ENCODE measurements at places on chromosomes 12 and 14.

GRCh38 chr12:51959211-51959610 lies 7.7 kb downstream of the ACVR1B start:
- no peak for DNase-seq

DNA sequence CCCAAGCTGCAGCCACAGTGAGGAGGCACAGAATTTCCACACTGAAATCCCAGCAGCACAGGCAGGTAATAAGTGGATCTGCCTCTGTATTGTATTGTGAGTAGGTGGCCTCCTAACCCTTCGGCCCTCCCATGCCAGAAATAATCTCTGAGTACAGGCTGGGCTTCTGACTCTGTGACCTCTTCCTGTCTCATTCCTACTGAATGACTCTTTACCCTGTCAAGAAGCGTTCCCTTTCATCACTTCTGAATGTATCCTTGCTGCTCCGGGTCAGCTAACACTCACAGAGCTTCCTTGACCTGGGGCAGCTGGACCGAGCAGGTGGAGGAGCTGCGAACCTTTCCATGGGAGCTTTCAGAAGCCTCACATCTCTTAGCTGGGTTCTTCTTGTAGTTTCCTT lies 119.6 kb downstream of the SLC8A3 start:
- DNase-seq = no peak

DNA sequence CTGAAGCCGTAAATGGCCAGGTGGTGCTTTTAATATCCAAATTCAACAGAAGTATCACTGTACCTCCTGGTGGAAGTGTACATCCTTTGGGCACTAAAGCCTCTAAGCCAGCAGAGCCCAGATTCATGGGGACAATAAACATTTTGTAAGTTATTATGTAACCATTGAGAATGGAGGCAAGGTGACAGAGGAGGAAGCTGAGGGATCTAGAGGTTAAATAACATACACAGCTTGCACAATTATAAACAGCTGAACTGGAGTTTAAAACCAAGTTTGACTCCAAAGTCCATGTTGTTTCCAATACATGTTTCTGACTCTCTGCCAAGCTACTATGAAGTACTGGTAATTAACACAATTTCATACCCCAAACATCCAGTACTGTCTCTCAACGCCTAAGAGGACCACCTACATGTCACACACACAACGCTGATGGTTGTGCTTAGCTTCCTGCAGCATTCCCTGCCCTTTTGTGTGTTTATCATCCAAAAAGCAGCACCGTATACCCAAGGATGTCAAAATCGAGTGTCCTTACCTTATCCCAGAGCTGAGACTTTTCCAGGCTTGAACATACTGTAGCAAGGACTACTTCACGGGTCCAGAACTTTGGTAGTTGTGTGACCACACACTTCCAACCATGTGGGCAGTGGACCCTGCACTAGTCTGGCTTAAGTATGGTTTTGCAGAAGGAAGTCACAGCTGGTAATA lies 41.3 kb downstream of the EGLN3 start:
- DNase-seq = no peak

- DNase-seq = no peak
Observed at GRCh38 chr12:68303850-68304249, 28.3 kb downstream of the MDM1 start.

DNA sequence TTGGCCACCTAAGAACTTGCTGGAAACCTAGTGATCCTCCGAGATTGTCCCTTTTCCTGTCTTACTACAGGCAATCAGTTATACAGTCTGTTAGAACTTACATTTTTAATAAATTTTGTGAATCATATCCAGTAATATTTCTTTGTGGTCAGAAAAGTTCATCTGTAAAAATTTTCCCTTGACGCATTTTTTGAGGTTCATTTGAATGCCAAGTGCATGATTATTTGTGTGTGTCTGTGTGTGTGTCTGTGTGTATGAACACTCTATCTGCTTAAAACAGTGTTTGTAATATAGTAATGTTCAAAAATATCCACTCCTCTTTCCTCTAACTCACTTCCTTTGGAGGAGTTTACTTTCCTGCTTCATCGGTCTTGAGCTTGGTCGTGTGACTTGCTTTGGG lies 468.7 kb upstream of the FLRT2 start:
- no peak for DNase-seq

DNA sequence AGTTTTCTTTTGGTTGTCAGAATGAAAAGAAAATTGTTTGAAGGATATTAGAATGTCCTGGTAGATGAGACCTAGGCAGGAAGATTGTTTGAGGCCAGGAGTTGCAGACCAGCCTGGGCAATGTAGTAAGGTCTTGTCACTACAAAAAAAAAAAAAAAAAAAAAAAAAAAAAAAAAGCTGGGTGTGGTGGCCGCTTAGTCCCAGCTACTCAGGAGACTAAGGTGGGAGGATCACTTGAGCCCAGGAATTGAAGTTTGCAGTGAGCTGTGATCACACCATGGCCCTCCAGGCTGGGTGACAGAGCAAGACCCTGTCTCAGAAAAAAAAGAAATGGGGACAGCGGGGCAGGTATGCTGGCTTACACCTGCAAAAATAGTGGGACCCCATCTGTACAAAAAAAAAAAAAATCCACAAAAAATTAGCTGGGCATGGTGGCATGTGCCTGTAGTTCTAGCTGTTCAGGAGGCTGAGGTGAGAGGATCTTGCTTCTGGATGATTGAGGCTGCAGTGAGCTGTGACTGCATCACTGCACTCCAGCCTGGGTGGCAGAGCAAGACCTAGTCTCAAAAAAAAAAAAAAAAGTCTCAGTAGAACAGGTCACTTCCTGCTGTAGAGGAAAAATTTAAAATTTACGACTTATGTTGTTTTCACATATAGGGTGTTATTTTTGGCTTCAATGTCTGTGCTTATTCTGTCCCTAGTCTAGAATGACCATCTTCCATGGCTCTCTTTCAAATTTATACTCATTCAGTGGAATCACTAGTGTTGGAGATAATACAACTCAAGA lies 70.7 kb downstream of the PPHLN1 start:
- no peak for DNase-seq

- DNase-seq = no peak
Observed at GRCh38 chr14:73125169-73125588, 11.1 kb upstream of the PSEN1 start.

GRCh38 chr14:99274346-99275221 lies 2.6 kb upstream of the BCL11B start:
- DNase-seq = peak; percentile 11

DNA sequence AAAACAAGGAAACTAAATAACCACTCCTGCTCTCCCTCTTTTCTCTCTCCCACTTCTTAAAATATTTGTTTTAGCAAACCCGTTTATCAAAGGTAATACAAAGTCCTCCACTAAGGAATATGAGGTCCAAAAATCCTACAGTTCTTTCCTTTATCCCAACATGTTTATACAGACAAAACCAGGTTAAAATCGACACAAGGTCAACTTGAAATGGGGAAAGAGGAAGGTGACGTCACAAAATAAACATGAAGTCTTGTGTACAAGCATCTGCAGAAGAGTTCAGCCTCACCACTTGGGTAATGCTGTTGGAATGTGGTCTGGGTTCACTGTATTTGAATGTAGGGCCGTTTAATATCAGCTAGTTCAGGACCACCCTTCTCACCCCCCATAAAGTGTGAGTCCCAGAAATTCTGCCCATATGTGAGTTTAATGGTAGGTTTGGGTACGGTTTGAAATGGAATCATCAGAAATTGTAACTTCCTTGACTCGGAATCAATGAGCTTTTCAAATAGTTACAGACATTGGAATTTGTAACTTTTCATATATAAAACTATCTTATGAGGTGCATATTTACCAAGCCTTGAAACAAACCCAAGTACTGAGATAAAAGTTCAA lies 120.0 kb upstream of the SLC38A2 start:
- DNase-seq = peak; percentile 59

- DNase-seq = no peak
Observed at GRCh38 chr14:68476212-68477109, 316.4 kb downstream of the ZFP36L1 start.

- DNase-seq = no peak
Observed at GRCh38 chr12:113598815-113599406, 127.2 kb upstream of the LHX5 start.

GRCh38 chr12:105555556-105556295 lies 225.2 kb downstream of the C12orf75 start:
- no peak for DNase-seq

GRCh38 chr12:128137140-128137539 lies 129.8 kb upstream of the TMEM132C start:
- no peak for DNase-seq

- DNase-seq = peak; percentile 30
Observed at GRCh38 chr14:49586673-49587460, 687 bp upstream of the RPS29 start.

- no peak for DNase-seq
Observed at GRCh38 chr12:77878901-77879300, 48.2 kb downstream of the NAV3 start.

DNA sequence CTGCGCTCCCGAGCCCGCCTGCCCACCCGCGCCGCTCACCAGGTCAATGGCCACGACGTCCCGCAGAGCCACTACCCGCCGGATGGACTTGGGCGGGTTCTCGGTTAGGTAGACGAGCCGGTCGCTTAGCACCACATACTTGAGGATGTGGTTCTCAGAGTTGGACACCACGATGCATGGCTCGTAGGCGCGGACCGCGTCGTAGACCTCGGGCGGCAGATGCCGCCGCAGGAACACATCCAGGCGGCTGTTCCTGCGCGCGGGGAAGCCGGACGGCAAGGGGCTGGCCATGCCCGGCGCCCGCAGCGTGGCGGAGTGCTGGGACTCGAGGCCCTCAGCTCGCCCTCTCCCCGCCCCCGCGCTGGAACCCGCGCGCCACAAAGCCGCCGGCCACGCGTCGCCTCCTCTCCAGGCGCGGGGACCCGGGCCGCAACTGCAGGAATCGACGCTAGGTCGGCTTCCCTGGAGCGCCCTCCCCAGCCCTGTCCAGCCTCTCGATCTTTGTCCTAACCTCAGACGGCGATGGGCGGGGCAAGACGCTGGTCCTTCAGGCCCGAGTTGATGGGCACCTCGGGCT lies at the start of gene C12orf56:
C12orf56 (minus strand) TSS at position 484 of the 577 bp plus-strand sequence; CDS start at position 291, 193 bp downstream.
- no peak for DNase-seq

GRCh38 chr12:27342536-27342935 lies 9.9 kb downstream of the BMAL2 start:
- no peak for DNase-seq

DNA sequence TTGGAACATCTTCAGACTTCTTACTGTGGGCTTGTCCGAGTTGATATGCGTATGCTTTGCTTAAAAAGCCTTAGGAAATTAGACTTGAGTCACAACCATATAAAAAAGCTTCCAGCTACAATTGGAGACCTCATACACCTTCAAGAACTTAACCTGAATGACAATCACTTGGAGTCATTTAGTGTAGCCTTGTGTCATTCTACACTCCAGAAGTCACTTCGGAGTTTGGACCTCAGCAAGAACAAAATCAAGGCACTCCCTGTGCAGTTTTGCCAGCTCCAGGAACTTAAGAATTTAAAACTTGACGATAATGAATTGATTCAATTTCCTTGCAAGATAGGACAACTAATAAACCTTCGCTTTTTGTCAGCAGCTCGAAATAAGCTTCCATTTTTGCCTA lies 8.8 kb downstream of the LRR1 start:
- DNase-seq = no peak

GRCh38 chr14:64732066-64732465 lies 27.8 kb downstream of the PLEKHG3 start:
- DNase-seq = no peak

DNA sequence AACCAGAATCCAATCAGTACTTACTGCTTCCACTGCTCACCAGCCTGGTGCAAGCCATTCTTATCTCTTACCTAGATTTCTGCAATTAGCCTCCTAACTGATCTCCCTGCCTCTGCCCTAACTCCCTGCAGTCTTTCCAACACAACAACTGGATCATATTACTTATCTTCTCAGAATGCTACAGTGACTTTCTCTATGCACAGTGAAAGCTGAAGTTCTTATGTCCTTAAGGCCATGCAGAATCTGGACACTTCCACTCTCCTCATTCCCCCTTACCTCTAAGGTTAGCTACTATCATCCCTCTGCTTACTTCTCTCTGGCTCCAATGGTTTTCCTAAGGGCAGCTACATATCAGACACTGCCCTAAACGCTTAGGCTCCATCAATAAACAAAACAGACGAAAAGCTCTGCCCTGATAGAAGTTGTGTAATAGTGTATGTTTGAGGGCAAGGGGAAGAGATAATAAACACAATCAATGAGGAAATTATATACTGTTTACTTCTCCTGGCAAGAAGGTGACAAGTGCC lies 4.0 kb downstream of the KTN1 start:
- no peak for DNase-seq

DNA sequence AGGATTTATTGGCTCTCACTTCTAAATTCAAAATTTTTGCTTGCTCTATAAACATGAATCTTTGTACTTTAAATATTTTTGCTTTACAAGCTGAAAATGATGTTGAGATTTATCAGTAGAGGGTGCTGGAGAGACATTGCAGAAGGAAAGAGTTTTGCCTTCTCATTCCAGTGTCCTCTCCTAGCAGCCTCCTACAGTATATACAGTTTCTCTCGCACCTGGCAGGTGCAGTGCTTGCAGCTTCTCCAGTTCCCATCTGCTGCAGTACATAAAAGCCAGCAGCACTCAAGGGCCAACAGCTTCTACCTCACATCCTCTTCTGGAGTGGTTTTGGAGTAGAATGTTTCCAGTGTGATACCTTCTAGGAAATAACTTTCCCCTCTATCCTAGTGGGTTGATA lies 601.8 kb upstream of the ATXN7L3B start:
- DNase-seq = no peak

DNA sequence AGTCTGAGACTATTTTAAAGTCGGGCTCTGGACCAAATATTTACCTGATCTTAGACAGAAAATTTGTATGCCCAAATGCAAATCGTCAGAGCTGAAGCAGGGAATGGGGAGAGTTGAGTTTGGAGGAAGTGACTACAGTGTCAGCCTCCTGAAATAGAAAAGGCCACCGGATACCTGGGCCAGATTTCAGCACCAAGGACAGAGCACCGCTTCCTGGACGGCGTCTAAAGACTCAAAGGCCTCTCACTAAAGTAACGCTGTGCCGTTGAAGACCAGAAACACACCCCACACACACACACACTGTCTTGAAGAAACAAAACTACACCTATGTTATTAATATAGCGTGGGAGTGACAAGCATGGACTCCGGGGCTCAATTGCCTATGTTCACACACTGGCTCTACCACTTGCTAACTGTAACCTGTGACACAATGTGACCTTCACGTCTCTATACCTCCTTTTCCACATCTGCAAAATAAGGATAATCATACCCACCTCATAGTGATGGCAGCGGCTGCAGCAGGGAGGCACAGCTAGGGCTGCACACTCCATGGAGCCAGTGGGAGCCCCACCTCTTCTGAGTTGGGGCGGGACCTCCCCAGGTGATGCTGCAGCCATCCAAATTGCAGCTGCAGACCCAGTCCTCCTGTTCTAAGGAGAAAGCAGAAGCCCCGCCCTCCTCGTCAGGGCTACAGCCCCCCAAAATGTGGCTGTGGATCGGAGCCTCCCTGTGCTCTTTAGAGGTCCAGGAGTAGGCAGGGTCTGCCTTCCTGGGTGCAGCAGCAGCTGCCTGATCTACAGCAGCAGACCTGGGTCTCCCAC lies 35.6 kb downstream of the KRT76 start:
- no peak for DNase-seq

GRCh38 chr12:103913100-103913499 lies 17.1 kb upstream of the HSP90B1 start:
- DNase-seq = no peak

GRCh38 chr14:98956181-98956580 lies 315.8 kb downstream of the BCL11B start:
- no peak for DNase-seq

- DNase-seq = no peak
Observed at GRCh38 chr12:131364903-131365820, 345.7 kb upstream of the SFSWAP start.
